ENCODE measurements at places on chromosomes 1 and 21. TPM values are rescaled to one million over a fixed set of nuclear protein-coding genes. Genes with fewer than 3 reads are reported as not detected.

ARMH1 gene
- polyA plus RNA-seq, result 9.0 TPM

HES5 gene
- polyA plus RNA-seq, result 0.58 TPM

S100A7A gene
- polyA plus RNA-seq, result not detected

S100A14 gene
- 17.2 TPM for polyA plus RNA-seq

TRAPPC10 gene
- 47.5 TPM for polyA plus RNA-seq

CRP gene
- not detected for polyA plus RNA-seq

ARHGAP30 gene
- polyA plus RNA-seq, result 2.8 TPM

TFF3 gene
- 4.0 TPM for polyA plus RNA-seq

All from renal pelvis (tissue), 12 donors.